ENCODE measurements at places on chromosomes 3 and 15.

DNA sequence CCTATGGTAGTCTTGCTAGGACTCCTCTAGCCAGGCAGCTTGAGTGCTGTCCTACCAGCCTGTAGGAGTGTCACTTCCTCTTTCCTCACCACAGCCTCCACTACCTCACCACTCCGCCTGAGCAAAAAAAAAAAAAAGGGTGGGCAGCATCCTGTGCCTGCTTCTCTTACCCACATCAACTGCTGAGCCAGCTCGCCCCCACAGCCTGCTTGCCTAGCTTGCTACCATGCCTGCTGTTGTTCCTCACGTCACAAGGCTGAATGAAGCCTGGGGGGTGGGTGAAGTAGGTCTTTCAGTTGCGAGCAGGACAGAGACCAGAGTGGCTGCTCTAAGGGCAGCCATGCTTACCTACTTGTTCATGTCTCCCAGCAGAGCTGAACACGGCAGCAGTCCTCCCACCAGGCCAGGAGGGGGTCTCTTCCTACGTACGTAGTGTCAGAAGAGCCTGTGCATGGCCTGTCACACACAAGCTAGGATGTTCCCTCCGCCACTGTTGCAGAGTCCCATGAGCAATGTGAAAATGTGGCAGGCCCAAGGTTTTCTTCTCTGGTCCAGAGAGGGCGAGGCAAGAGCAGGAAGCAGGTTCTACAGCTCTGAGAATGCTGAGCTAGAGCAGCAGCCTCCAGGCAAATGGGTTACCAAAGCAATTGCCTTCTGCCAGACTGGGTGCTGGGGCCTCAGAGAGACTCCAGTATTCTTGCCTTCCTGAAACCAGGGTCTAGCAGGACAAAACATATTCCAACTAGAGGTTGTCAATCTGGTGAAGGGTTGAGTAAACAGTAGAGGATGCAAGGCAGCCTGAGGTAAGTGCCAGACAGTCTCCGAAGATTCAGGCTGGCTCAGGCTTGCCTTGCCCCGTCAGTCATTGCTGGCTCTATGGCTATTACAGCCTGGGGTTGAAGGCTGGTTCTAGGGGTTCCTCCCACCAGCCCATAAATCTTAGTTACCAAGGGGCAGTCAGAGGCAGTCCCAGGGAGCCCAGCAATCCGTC is 8.1 kb downstream of the PPM1M start:
- no peaks in the 10 kb centered on the region for H3K4me1 ChIP-seq
- H3K4me3 ChIP-seq = no peak overlapping the region
- H3K36me3 ChIP-seq = no peaks in the 10 kb centered on the region
- H3K27ac ChIP-seq = no peak overlapping the region

- no peaks in the 10 kb centered on the region for H3K36me3 ChIP-seq
- no peak overlapping the region for H3K4me3 ChIP-seq
- no peak overlapping the region for H3K27ac ChIP-seq
- no peaks in the 10 kb centered on the region for H3K27me3 ChIP-seq
- DNase-seq = no peak
- H3K4me1 ChIP-seq = no peaks in the 10 kb centered on the region
Measured at GRCh38 chr15:84112025-84112424, 123.5 kb upstream of the GOLGA6L4 start.

GRCh38 chr3:127365163-127365798 is 77.4 kb upstream of the PRR20G start:
- no peaks in the 10 kb centered on the region for H3K27me3 ChIP-seq
- H3K4me1 ChIP-seq = no peaks in the 10 kb centered on the region
- H3K4me3 ChIP-seq = no peak overlapping the region
- no peaks in the 10 kb centered on the region for H3K36me3 ChIP-seq
- DNase-seq = no peak

GRCh38 chr3:67361323-67361722 is 293.1 kb downstream of the SUCLG2 start:
- no peak overlapping the region for H3K4me3 ChIP-seq
- H3K36me3 ChIP-seq = no peaks in the 10 kb centered on the region
- no peak for DNase-seq

- H3K36me3 ChIP-seq = no peaks in the 10 kb centered on the region
- no peak overlapping the region for H3K4me3 ChIP-seq
- H3K27ac ChIP-seq = no peak overlapping the region
- DNase-seq = no peak
Measured at GRCh38 chr15:41334293-41335120, 1.8 kb downstream of the NUSAP1 start.

DNA sequence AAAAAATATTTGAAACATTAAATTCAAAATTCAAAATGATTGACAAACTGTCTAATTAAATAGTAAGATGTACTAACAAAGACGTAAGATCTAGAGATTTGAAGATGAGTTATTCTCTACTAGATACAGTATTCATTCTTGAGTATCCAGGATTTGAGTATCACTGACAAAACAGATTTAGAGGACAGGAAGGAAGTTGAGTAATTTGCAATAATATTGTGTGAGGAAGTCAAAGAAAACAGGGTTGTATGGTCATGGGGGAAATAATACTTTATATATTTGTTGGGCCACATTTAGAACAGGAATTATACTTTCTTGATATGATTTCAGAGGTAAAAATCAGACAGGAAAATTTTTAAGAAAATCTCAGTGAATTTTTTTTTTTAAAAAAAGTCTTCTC is 393.1 kb upstream of the CDIN1 start:
- H3K4me1 ChIP-seq = no peaks in the 10 kb centered on the region
- H3K27ac ChIP-seq = no peak overlapping the region
- DNase-seq = no peak
- H3K36me3 ChIP-seq = no peaks in the 10 kb centered on the region
- no peaks in the 10 kb centered on the region for H3K27me3 ChIP-seq
